ENCODE measurements at places on chromosomes 6 and 20.

- no peak for DNase-seq
Measured at GRCh38 chr6:25503686-25504085, 148.3 kb upstream of the SCGN start.

- DNase-seq: no peak
Measured at GRCh38 chr6:12785301-12785700, 68.7 kb downstream of the PHACTR1 start.

DNA sequence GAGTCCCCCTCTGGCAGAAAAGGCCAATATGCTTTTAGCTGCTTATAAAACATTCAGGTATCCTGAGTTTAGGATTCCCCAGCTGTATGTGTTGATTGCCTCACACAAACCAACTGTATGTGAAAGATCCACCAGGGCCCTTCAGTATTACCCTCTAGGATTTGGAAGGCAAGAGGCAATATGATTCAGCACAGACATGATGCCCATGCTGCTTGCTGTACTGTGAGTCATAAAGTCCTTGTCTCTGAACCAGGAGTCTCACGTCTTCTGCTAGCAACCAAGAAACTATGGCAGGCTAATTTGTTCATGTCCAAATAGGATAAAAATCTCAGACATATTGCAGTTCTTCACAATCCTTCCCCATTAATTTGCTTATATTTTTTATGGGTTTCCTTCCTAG lies 789.2 kb upstream of the SLC35B3 start:
- no peak for DNase-seq

DNA sequence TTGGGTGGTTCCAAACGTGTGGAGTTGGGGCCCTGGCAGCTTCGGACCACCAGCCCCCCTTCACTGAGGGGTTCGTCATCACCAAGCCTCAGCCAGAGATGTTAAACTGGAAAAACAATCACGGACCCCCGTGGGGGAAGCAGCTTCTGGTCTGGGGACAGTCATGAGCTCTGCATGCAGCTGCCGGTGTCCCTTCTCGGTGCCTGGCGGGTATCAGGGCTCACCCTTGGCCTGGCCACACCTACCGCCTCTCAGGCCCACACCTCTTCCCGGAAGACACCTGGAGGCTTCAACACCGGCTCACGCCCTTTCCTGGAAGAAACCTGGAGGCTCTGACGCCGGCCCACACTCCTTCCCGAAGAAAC lies 77.8 kb upstream of the BHLHE23 start:
- no peak for DNase-seq

GRCh38 chr6:145743332-145743731 lies 8.0 kb upstream of the EPM2A start:
- no peak for DNase-seq
